ENCODE measurements at places on chromosomes 13 and 19.

DNA sequence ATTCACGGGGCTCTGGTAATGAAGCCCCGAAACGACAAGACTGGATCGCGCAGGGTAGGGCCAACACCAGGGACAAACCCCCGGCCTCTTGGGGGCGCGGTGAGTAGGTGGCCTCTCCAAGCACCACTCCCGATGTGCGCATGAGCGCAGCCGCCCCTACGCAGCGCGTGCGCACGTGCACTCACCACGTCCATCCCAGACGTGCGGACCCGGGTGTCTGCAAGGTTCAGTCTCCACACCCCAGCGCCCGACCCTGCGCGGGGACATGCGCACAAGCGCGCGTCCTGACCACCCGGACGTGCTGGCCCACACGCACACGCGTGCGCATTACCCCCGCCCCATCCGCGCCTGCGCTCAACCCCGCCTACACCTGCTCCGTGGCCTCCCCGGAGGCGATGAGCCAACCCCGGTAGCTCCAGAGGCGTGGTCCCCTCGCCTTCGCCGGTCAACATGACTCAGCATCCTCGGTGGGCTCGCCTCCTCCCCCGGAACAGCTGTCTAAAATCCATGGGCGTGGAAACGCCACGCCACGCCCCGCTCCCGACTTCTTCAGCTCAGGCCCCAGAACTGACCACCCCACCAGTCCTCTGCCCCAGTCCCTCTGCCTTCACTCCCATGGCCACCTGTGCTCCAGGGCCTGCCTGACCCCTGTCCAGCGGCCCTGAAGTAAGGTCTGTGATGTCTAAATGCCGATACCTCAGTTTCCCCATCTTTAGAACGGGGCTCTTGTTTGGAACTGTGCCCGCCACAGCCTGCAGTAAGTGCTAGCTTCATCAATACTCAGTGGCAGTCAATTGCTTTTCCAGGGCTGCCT is 5.6 kb upstream of the GPI start:
- DNase-seq: peak; percentile 98

DNA sequence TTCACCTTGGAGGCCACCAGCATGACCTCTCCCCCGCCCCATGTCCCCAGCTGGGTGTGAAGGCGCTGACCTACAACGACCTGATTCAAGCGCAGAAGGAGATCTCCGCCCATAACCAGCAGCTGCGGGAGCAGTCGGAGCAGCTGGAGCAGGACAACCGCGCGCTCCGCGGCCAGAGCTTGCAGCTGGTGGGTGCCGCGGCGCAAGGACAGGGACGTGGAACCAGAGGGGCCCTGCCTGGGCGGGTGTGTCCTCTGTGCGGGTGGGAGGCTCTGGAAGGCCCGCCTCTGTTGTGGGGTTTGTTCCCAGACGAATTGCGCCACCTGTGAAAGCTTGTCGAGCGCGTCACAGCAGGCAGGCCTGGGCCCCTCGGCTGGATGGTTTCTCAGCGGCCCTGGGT is 22.3 kb downstream of the PLEKHJ1 start:
- no peak for DNase-seq

- peak; percentile 87 for DNase-seq
Observed at GRCh38 chr19:10408511-10409283, 5.4 kb upstream of the CDC37 start.

- DNase-seq: no peak
Observed at GRCh38 chr19:37932985-37933936, 26.3 kb downstream of the SIPA1L3 start.

- no peak for DNase-seq
Observed at GRCh38 chr19:47141695-47142094, 11.1 kb downstream of the SAE1 start.

- no peak for DNase-seq
Observed at GRCh38 chr13:31394506-31394905, 194.7 kb downstream of the B3GLCT start.

GRCh38 chr19:15815306-15815705 is at the start of gene OR10H1:
TSS of gene OR10H1 (minus strand) at chr19:15815664. CDS start at chr19:15808037, 7,627 bp downstream.
- DNase-seq: no peak

DNA sequence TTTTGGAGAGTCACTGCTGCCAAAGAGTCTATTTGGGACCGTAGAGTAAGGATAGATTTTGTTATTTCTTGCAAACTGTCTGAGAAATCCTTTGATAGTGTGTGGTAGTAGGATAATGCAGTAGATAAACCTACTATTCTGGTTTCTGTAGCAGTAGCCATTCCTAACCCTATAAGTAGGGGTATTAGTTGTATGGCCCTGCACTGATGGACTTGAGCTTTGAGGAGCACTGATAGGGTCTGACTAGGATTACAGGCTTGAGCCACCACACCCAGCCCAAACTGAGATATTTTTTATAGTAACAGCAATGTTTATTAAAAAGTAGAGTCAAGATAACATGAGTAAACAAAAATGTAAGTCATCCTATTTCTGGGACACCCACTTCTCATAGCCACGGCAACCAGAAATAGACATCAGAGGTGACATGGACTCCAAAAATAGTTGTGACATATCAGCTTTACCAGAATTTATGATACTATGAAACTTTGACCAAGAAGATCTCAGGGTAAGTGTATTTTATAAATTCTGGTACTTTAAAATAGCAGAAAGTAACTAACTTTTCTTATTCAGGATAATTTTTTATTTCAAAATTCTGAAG is 479.1 kb downstream of the SUCLA2 start:
- DNase-seq: no peak

DNA sequence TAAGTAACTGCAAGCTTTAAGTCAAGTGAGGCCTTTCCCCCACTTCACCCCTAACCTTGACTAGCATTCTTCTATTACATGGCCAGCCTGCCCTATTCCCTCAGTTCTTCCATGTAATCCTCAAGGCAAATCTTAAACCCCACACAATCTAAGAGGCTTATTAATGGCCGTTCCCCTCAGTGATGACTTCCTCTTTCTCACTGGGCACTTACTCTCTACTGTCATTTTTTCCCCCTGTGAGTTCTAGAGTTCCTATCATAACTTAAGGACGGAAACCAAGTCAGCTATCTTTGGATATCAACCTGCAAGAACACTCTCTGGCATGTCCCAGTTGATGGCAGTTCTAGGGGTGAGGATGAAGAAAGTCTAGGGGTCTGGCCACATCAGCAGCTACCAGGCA is 131.2 kb downstream of the DCLK1 start:
- DNase-seq: no peak

GRCh38 chr19:38283271-38283670 is 18.9 kb downstream of the SPINT2 start:
- DNase-seq: no peak

- DNase-seq: peak; percentile 63
Observed at GRCh38 chr13:27919934-27920676, at the start of gene PDX1. TSS of gene PDX1 (plus strand) at chr13:27920000. CDS start at chr13:27920139, 139 bp downstream.

GRCh38 chr13:100112186-100112838 is 23.4 kb downstream of the PCCA start:
- DNase-seq: no peak

GRCh38 chr13:65932587-65933239 is 1297.4 kb downstream of the PCDH9 start:
- no peak for DNase-seq

DNA sequence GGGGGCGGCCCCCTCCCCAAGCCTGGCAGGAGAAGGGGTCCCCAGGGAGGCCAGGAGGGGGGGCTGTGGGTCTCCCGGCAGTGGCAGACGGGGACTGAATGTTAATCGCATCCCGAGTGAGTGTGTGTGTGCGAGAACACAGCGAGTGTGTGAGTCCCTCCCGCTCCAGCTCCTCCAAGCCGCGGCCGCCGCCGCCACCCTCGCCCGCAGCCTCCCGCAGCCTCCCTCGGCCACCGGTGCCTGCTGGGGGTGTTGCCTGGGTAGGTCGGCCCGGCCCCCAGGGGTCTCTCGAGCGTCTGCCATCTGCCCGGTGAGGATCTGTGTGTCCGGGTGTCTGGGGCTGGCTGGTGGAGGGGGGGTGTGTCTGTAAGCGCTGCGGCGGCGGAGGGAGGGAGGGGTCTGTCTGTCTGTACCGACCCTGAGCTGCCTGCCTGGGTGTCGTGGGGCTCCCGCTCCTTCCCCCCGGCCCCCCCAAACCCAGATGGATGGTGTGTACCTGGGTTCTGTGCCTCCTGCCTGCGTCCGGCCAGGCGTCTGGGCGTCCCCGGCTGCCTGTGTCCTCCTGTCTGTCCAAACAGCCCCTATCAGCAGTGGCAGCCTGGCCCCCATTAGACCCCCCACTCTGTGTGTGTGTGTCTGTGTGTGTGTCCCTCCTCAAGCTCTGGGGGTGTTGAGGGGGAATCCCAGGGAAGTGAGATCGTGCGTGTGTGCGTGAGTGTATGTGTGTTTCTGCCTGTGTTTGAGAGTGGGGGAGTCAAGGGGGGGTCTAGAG is at the start of gene GRIN2D:
GRIN2D (plus strand) TSS at position 110 of the 772 bp plus-strand sequence. CDS start 4,725 bp downstream, outside the sequence.
- peak; percentile 70 for DNase-seq

GRCh38 chr19:58229255-58229639 is 533 bp downstream of the ZNF544 start:
- no peak for DNase-seq

DNA sequence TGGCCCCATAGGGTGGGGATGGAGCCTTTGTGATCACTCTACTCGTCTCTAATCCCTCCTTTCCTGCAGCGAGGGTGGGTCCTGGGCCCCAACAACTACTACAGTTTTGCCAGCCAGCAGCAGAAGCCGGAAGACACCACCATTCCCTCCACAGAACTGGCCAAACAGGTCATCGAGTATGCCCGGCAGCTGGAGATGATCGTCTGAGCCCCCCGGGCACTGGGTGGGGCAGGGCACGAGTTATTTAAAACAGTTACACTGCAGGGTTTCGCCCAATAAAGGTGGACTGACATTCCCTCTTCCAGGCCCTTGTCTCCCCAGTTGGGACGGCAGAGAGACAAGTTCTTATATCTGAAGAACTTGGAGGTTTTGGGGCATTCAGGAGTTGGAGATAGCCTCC is 4.7 kb downstream of the GGN start:
- no peak for DNase-seq

DNA sequence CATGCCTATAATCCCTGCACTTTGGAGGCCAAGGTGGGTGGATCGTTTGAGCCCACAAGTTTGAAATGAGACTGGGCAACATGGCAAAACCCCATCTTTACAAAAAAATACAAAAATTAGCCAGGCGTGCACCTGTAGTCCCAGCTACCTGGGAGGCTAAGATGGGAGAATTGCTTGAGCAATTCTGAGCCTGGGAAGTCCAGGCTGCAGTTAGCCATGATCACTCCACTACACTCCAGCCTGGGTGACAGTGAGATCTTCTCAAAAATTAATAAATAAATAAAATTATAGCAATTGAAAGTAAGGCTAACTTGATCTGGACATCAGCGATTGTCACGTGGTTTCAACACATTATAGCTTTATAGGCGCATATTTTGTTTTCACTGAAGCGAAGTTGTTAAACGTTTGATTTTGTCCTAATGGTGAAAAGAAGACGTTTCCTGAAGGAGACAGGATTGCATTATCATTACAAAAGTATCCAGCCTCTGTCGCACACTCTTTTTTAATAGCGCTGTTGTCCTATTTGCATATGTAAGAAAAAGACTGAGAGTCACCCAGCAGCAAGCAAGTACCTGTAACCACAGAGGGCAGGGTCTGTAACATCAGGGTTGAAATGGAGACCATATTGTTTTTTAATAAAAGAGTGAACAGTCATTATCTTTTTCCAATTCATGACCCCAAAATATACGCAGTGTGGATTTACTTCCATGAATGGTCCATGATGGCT is 335.7 kb downstream of the DCT start:
- no peak for DNase-seq

- no peak for DNase-seq
Observed at GRCh38 chr19:4130744-4131438, 7.0 kb upstream of the MAP2K2 start.

DNA sequence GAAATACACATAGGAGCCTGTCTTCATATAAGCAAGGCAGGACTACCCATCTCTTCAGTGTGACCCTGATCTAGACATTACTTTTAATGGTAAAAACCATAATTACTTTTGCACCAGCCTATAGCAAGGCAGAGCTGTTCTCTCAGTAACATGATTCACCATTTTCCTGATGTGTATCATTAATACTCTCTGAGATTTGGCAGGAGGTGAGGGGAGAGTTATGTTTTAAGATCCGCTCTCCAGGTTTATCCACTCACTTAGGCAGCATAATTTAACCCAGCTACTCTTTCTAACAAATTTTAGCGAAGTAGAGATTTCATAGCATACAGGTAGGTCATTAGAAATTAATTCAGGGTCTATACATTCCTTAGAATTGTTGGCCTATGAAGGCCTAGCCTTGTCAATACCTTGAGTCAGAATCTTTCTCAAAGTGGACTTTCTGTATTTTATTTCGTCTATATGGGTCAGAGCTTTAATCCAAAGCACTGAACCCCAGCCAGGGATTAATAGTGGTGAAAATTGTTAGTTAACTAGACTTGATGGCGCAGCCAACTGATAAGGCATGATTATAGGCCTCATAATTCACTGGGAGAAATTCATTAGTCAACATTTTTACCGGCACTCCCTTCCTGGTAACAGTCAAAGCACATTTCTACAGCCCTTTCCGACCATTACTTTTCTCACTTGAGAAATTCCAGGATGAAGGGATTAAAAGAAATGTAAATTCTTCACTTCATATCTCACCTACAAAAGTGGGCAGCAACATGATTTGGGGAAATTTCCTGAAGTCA is 955.1 kb downstream of the DIAPH3 start:
- DNase-seq: no peak

GRCh38 chr19:16771618-16772017 is 52.0 kb downstream of the NWD1 start:
- DNase-seq: peak; percentile 86

- DNase-seq: no peak
Observed at GRCh38 chr13:110993788-110994187, 78.9 kb upstream of the ANKRD10 start.

DNA sequence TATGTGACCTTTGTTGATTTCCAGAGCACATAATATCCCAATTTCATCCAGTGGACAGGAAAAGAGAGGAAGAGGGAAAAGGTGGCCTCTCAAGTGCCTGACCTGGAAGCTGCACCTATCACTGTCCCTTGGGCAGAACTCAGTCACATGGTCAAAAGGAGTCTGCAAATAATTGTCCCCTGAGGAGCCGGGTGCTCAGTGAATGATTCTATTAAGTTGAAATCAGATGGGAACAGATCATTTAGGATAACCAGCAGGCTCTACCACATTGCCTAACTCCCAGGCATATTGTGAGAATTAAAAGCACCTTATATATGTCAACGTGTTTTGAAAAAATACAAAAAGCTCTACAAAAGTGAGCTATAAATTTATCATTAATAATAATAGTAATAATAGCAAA is 6.8 kb downstream of the KL start:
- no peak for DNase-seq

DNA sequence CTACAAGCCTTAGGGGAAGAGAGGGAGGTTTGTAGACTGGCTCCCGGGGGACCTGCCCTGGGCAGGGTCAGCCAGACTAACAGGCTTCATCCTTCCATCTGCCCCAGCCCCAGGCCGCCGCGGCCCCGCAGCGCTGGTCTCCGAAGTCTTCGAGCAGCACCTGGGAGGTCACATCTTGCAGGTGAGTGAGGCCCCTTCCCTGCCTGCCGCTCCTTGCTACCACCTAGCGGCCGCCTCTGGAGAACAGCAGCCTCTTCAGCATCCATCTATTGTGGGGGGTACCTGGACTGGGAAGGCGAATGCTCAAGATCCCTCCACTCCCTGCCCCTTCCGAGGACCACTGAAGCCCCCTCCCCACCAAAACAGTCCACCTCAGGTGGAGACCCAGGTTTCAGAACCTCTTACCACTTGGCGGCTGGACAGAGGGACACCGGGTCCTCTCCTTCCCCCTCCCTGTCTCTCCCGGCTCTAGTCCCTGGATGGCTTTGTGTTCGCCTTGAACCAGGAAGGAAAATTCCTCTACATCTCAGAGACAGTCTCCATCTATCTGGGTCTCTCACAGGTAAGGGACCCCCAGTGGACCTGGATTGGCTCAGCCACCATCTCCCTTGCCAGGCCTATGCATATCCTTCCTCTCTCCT is 12.7 kb downstream of the NPAS1 start:
- peak; percentile 81 for DNase-seq

Data from activated CD8-positive, alpha-beta memory T cell treated with anti-CD3 and anti-CD28 coated beads for 24 hours (primary cell).